ENCODE measurements at places on chromosomes 5 and 9.

DNA sequence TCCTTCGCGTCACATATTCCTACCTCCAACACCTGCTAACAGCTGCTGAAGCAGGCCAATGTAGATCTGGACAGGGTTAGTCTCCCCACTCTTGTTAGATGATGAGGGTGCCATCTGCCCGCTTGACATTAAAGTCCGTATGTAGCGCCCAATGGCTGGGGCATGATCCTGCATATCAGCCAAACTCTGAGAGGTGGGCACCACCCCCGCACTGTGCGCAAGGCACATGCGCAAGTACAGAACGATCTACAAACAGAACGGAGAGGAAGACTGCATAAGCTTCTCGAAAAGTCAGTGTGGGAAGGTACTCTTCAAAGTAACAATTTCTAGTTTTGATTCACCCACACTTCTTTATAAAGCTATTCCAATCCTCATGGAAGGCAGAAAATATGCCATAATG, 69.8 kb downstream of the ECPAS start:
- DNase-seq, result no peak

DNA sequence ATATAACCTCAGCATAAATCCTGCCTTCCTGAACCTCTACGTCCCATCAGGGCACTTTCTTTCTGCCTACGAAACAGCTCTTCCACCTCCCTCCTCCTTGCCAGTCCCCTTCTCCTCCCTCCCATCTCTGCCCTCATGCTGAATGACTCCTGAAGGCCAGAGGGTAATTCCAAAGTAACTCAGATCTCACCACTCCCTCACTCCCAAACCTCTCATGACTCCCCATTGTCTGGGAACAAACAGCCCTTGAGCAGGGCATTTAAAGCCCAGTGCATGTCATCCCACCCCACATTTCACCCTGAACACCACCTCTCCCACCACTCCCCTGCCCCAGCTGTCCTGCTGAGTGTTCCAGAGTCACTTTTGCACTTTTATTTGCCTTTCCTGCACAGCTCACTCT, 8.9 kb upstream of the FBP1 start:
- no peak for DNase-seq

DNA sequence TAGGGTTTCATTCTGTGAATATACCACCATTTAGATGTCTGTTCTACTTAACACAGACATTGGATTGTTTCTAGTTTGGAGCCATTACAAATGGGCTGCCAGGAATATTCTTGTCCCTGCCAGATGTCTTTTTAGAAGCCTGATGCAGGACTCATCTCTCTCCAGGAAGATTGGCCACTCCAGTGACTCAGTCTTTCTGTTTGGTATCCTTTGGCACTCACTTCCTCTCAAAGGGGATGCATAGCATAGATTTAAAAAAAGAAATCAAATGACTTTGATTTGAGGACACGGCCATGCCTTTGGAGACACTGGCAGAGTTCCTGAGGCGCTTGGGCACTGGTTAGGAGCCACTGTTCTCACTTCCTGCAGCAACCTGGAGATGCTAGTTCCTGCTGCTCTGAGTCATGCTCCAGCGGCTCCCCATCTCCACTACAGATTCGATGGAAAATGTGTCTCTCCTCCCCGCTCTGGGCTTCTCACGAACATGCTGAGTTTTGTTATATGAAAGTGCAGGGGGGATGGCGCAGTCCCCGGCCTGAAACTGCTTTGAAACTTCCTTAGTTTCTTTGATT, 3.5 kb upstream of the ZNF366 start:
- DNase-seq, result no peak

GRCh38 chr5:68242743-68243142, 27.2 kb downstream of the PIK3R1 start:
- DNase-seq, result no peak

- DNase-seq, result peak; percentile 59
Observed at GRCh38 chr5:53023969-53024368, 34.8 kb downstream of the ITGA2 start.

DNA sequence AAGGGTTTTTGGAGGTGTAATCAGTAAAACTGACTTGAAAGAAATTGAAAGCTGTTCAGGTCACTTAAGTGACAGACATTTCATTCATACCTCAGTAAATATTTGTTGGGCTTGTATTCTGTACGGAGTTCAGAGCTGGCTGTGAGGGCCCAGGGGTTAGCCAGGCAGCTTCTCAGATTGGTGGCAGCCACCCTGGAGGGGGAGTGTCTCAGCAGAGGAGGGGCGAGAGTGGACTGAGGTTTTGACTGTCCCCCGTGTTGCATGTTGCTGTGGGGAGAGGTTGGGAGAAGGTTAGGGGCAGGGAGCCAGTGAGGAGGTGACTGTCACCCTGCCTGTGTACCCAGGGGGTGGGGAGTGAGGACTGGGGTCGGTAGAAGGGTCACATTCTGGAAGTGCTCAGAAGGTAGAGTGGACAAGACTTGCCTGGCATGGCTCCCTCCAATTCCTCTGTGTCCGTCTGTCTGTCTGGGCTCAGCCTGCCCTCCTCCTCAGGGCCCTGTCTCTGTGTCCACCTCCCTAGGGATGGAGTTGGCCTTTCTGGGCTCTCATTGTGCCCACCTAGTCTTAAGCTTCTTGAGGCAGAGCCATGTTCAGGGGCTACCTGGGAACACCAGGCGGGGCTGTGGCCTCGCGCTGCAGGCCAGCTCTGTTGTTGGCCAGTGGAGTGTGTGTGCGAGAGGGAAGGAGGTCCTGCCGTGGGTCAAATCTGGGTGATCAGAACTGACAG, 4.4 kb downstream of the PHF2 start:
- no peak for DNase-seq

GRCh38 chr9:69195668-69196067, 21.6 kb downstream of the TJP2 start:
- no peak for DNase-seq

GRCh38 chr5:15300141-15300540, 199.8 kb upstream of the FBXL7 start:
- no peak for DNase-seq

GRCh38 chr9:4045556-4045955, 254.3 kb downstream of the GLIS3 start:
- DNase-seq, result no peak

GRCh38 chr9:94975480-94975879, 249.0 kb downstream of the AOPEP start:
- DNase-seq, result no peak

GRCh38 chr5:14483504-14484157, 98.0 kb upstream of the OTULINL start:
- DNase-seq, result no peak

- DNase-seq, result no peak
Observed at GRCh38 chr9:112170968-112171367, 4.1 kb downstream of the SUSD1 start.

GRCh38 chr5:67194166-67194565, 2.4 kb downstream of the CD180 start:
- DNase-seq, result no peak

GRCh38 chr5:7849681-7850394, 1.1 kb downstream of the CFAP90 start:
- DNase-seq, result no peak

- no peak for DNase-seq
Observed at GRCh38 chr5:121757753-121758152, 93.9 kb upstream of the FTMT start.

DNA sequence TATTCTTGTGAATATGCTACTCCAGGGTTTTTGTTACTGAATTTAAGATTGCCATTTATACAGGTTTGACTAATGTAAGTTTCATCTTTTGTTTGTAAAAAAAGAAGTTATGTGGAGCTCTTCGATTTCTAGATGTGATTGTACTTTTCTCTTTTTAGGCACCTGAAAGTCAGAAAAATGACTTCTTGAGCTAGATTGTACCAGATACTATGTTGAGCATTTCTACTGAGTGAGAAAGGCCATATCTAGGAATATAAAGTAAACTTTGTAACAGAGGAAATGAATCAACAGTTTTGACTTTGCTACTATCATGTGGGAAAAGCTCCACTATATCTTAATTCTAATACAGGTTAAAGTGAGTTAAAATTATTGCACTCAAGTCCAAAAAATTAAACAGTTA, 25.1 kb downstream of the SMC5 start:
- no peak for DNase-seq

DNA sequence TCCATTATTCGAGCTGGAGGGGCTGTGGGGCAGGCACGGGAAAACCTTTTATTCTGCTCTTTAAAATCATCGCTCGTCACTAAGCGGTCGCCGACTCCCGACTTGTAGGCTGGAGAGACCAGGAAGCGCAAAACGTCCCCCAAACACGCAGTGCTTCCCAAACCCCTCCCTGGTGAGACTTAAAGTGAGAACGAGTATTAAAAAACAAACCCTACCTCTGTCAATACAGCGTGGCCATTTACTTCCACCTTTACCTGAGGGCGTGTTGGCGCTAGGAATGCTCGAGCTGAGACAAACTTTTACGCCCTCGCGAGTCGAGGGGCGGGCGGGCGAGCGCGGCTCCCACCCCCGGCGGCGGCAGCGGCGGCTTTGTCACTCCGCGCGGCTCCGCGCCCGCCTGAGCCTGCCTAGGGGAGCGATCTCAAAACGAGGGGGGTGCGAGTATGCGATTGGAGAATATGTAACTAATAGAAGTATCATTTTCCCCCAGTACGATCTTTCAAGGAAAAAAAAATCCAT, at the start of gene NR2F1-AS1:
TSS of gene NR2F1-AS1 (minus strand) at position 293 of the 519 bp plus-strand sequence.
- no peak for DNase-seq

DNA sequence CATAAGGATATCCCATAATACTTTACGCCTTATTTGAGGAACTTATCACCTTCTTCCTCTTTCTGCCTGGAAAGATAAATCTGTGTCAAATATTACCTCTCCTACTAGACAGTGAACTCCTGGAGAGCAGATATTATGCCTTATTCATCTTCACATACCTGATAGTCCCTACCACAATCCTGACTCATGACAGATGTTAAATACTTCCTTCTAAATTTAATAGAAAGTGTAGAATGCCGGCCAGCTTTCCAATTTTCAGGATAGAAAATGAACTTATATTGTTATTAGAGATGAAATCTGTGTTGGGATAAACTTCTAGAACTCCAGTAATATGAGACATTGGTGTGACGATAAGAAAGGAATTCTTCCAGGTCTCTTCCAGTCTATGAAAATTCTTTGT, 89.0 kb downstream of the GCNT4 start:
- no peak for DNase-seq

DNA sequence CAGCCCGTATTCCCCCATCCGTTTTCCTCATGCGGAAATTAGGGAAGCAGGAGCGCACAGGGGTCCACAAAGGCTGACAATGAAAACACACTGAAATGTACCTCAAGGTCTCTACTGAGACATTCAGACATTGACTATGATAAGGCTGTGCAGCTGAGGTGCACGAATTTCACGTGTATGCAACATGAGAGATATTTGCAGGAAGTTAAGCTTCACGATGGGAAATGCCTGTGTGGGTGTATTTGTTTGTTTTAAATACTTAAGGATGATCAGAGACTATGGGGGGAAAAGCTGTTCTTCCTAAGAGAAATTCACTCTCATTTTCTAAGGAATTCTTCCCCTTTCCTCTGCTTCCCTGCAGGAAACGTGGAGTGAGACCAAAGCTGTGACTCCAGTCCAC, 2.6 kb upstream of the SPATA31E1 start:
- no peak for DNase-seq

- no peak for DNase-seq
Observed at GRCh38 chr5:87002485-87002884, 265.2 kb upstream of the RASA1 start.

DNA sequence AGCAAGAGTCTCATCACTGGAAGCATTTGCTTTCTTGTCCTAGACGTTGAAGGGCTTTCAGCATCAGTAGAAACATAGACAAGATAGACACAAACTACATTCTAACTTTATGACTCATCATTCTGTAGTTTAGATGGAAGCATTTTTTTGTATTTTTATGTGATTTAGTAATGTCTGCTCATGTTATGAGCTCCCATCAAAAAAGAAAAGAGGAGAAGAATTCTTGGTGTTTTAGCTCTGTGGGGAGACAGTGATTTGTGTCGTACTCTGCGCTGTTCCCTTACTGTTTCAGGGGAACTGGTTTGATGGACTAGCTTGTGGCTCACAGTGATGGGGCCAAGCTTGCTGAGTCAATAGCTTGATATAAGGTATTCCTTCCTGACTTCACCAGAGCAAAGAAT, 159.2 kb upstream of the WWC1 start:
- DNase-seq, result peak; percentile 34

- no peak for DNase-seq
Observed at GRCh38 chr5:94184870-94185269, 433.5 kb downstream of the KIAA0825 start.

GRCh38 chr5:110496276-110496675, 230.2 kb downstream of the TMEM232 start:
- DNase-seq, result no peak

DNA sequence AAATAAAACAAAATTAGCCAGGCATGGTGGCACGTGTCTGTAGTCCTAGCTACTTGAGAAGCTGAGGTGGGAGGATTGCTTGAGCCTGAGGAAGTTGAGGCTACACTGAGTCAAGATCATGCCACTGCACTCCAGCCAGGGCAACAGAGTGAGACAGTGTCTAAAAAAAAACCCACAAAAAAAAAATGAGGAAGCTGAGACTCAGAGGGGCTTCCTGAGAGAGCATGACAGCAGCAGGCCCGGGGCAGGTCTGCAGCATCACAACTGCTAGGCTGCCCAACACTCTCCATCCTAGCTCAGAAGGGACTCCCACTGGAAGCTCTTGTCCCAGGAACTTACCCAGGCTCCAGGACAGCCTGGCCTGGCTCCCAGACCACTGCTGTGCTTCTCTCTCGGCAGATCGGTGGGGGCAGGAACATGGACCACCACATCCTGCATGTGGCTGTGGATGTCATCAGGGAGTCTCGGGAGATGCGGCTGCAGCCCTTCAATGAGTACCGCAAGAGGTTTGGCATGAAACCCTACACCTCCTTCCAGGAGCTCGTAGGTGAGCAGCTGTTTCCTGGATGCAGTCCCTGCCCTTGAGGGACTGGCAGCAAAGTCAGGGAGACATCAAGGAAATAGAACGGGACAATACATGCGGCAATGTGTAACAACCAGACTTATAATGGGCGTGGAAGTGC, 19.1 kb downstream of the PTGS1 start:
- no peak for DNase-seq

DNA sequence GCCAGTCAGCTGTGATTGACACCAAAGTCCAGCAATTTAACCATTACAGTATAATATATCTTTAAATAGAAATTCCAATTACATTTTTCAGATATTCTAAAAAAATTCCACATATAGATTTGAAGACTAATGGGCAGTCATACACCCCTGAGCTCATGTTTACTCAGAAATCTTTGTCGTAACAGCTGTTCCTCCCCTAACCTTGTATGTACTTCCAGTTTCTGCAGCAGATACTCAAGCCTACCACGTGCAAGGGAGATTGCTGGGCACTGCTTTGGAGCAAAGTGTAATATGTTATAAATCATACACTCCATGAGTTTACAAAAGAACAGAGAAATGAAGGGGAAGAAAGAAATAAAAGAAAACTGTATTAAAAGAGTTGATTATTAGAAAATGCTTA, 241.2 kb downstream of the TRIM32 start:
- no peak for DNase-seq

- DNase-seq, result no peak
Observed at GRCh38 chr5:82275216-82275664, 2.9 kb downstream of the RPS23 start.

DNA sequence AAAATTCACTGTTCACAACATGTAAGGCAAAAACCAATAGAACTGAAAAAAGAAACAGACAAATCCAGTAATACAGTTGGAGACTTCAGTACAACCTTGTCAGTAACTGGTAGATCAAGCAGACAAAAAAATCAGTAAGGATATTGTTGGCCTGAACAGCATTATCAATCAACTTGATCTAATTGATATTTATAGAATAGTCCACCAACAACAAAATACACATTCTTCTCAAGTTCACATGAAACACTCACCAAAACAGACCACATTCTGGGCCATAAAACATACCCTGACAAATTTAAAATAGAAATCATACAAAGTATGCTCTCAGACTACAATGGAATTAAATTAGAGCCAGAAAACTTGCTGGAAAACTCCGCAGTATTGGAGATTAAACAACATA, 56.8 kb downstream of the DTWD2 start:
- DNase-seq, result no peak

All from AG04449 (cell line).